ENCODE measurements at places on chromosomes 1 and 21.
A peak's percentile ranks its signal among the peaks of the same experiment; 100 is the strongest.

- no peak for DNase-seq
These were observed 270.7 kb upstream of the CSF3R start for GRCh38 chr1:36753451-36753850.

- no peak for DNase-seq
These were observed 6.2 kb downstream of the ITPKB start for GRCh38 chr1:226732856-226733291.

GRCh38 chr1:159825564-159825963 lies 1.1 kb upstream of the SLAMF8 start:
- no peak for DNase-seq

- DNase-seq, result no peak
These were observed 184.3 kb upstream of the CACYBP start for GRCh38 chr1:174815474-174815908.

DNA sequence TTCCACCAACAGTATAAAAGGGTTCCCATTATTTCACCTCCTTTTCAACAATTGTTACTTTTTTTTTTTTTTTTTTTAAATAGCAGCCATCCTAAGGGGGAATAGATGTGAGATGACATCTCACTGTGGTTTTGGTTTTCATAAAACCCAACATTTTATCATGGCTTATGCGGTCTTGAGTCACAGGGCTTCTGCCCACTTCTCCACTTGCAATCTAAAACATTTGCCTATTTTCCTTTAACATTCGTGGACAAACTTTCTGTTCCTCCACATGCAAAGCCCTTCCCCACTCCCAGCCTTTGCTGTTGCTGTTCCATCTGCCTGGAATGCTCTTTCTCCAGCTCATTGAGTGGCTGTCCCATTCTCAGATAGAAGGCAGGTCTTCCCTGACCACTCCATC lies 239.7 kb upstream of the KCNK2 start:
- no peak for DNase-seq

GRCh38 chr1:28965271-28965870 lies 51.0 kb downstream of the EPB41 start:
- DNase-seq, result no peak

- DNase-seq, result no peak
These were observed 2.8 kb downstream of the DYRK1A start for GRCh38 chr21:37369307-37369854.

- DNase-seq, result peak; percentile 42
These were observed at the start of gene ADORA1 for GRCh38 chr1:203127666-203128430. TSS of gene ADORA1 (plus strand) at chr1:203127726. CDS start at chr1:203128842, 1,116 bp downstream.

DNA sequence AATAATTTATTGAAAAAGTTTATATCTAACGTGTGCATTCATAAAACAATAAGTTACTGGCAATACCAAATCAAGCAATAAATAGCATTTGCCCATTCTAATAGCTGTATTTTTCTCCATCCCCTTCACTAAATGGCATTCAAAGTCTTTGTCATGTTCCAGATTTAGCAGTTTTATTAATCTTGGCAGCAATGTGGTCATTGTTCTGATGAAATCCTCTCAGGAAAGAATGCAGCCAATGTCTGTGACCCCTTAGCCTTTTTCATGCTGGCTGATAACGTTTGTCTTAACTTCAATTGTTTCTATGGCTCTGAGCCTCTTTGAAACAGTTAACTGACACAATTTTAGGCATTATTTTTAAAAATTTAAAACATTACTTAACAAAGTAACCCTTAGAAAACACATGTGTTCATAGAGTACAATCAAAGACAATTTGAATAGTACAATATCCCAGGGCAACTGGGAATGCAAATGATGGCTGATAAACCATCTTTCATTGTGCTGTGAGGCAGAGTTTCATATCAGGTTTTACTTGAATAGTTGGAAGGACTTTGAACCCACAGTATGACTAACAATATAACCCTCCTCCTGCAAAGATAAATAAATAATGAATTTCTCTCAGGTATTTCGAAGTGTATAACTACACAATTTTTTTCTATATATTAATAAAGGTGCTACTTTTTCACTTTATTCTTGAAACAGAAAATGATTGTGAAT lies 217.5 kb downstream of the LRRIQ3 start:
- DNase-seq, result no peak

DNA sequence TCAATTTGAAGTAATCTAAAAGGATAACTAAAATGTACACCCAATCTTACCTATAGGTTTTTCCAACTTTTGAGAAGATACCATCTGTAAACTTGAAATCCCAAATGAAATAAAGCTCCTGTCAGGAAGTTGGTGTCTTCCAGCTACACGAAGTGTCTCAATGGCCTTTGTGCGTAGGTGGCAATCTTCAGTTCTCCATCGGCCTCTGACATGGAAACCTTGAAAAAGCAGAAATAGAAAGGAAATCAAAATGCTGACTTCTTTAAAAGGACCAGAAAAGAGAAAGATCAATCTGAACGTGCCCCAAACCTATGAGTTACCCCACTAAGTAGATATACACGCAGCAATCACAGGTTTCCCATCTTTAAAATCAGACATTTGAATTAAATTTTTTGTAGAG lies 10.0 kb downstream of the MKNK1 start:
- DNase-seq, result no peak

- no peak for DNase-seq
These were observed 776 bp upstream of the SLAMF7 start for GRCh38 chr1:160738271-160738670.

DNA sequence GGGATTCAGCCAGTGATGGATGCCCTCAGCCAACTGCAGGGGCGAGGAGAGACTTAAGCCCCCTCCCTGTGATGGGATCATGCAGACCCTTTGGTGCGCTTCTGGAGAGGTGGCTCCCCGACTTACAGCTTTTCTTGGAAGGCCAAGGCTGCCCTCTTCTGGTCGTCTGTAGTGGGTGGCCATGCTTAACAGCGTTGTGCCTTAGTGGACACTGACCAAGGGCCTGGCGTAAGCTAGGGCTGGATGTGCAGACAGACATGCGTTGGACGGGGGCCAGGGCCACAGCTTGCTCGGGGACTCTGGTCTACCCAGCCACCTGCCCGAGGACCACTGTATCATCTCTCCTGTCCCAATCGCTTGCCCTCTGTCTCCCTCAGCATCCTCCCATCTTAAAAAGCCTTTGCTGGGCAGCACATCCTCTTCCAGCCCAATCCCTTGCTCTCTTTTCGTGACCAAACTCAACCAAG lies 5.5 kb downstream of the AZIN2 start:
- DNase-seq, result peak; percentile 22

GRCh38 chr21:25757531-25757930 lies 22.8 kb downstream of the GABPA start:
- no peak for DNase-seq

GRCh38 chr21:44875316-44875700 lies 1.8 kb upstream of the PTTG1IP start:
- DNase-seq, result no peak

DNA sequence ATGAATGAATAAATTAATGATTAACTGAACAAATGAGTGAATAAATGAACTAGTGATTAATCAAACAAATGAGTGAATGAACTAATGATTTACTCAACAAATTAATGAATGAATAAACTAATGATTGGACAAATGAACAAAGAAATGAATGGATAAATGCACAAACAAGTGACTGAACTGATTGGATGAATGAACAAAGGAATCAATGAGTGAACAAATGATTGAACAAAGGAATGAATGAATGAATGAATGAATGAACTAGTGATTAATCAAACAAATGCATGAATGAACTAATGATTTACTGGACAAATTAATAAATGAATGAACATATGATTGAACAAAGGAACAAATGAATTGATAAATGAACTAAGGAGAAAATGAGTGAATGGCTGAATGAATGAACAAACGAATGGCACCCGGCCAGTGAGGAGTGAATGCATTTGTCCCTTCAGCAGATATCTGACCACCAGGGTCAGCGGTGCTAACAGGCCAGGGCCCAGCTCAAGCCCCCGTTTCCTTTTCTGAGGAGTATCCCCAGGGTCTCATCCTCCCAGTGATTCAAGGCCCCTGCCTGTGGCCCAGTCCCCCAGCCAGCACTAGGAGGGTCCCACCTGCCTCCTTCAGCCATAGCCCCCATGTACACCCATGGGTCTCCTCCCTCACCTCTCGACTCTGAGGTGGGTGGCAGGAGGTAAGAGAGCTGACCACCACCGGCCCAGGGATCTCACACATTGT lies 49.9 kb downstream of the WNT9A start:
- no peak for DNase-seq

- DNase-seq, result no peak
These were observed 19.4 kb downstream of the PGM1 start for GRCh38 chr1:63612564-63612963.

DNA sequence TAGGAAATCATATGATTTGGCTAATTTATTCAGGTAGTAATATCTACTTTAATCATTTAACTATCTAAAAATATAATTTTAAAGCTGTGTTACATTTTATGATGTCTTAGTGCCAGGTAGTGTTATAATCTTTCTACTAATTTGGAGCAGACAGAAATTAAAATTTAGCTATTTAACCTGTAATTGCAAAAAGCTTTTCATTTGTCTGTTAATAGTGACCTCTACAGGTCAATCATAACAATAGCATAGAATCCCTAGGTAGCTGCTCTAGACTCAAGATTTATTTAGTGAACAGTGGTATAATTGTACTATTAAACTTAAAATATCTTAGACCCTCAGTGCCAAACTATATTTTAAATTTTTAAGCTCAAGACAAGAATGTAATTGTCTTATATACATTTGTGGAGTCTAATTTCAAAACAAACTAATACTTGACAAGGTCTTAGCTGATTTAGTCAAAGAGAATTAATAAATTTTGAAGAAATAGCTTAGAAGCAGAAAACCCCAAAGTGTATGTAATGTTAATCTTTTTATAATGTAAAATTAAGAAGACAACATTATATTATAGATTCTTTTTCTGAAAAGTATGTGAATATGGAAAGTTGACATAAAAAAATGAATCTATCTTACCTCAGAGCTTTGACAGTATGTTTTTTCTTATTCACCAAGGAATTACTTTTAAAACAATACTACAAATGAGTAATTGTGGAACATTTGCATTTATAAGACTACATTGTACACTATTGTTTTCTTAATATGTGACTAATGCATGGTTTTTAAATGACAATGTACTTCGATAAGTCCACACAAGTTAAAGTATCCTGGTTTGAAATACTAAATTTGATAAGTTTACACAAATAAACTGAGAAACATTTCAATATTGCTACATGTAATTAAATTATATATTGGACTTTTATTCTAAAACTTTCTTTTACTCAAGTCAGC lies 64.1 kb upstream of the RNPC3 start:
- no peak for DNase-seq

DNA sequence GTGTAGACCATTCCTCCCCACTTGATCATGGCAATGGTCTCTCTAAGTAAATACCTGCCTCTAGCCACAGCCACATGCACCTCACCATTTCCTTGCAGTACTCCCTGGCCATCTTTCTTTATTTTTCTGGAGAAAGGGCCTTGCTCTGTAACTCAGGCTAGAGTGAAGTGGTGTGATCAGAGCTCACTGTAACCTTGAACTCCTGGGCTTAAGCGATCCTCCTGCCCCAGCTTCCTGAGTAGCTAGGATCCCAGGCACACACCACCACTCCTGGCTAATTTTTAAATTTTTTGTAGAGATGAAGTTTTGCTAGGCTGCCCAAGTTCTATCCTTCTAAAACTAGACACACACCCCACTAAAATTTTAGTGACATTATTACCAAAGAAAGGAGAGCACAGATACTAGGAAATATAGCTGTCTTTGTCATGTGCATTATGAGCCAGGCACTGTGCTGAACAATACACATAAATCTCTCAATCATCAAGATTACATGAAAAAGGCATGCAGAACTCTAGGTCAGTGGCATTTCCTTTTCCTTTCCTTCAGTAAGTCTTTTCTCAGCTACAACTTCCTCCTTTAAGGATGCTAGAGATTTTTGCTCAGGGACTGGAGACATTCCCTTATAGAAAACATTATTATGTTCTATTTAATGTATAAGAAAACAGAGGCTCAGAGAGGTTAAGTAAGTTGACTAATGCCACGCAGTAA lies 95.0 kb upstream of the SERBP1 start:
- no peak for DNase-seq

GRCh38 chr21:36446301-36446700 lies 33.6 kb downstream of the CLDN14 start:
- no peak for DNase-seq

GRCh38 chr1:59703226-59703917 lies 111.4 kb upstream of the HOOK1 start:
- DNase-seq, result no peak

DNA sequence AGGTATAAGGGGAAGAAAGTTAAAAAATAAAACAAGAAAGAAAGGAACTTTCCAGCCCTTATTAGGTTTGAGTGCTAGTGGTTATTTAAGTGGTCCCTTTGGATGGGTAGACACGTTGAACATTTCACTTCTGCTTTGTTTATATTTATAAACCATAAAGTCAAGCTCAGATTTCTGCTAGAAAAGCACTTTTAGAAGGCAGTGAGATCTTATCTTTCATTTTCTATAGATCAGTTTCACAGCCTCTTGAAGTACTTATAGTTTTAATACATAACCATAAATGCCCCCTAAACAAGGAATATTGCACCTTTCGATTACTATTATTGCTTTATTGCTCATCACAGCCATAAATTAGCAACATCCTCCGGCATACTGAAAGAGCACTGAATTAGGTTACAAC lies 446.8 kb upstream of the PLXNA2 start:
- no peak for DNase-seq

DNA sequence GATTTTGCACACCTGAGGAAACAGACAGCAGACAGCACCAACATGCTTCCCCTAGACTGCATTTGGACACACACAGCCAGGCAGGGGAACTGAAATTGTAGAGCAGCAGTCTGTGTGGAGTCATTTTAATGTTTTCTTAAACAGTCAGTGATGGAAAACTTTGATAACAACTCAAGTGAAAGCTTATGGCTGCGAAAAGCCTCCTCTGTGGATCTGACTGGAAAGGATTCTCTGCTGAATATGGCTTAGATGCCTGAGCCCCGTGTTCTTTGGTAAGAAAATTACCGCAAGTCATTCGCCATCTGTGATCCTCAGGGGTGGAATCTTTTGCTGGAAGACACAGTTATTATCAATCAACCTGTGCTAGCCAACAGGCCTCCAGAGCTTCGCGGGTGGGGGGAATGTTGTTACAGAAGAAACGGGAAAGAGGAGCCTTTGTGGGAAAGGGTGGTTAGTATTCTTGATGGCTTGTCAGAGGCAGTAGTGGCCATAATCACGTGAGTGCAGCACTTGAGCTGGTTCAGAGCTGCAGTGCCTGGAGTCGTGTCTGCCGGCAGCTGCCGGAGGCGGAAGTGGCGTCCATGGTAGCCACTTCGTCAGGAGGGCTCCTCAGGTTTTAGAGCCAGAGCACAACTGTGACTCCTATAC lies 204.7 kb downstream of the ST6GALNAC3 start:
- DNase-seq, result peak; percentile 44

GRCh38 chr1:174114788-174115448 lies 44.4 kb upstream of the RABGAP1L start:
- no peak for DNase-seq

All from amniotic stem cell (primary cell).